ENCODE measurements at places on chromosomes 6 and 20. TPM values are rescaled to one million over a fixed set of nuclear protein-coding genes. Genes with fewer than 3 reads are reported as not detected.

GRCh38 chr6:140049251-140049650 is 674.8 kb upstream of the CITED2 start:
- no peak for DNase-seq

DNA sequence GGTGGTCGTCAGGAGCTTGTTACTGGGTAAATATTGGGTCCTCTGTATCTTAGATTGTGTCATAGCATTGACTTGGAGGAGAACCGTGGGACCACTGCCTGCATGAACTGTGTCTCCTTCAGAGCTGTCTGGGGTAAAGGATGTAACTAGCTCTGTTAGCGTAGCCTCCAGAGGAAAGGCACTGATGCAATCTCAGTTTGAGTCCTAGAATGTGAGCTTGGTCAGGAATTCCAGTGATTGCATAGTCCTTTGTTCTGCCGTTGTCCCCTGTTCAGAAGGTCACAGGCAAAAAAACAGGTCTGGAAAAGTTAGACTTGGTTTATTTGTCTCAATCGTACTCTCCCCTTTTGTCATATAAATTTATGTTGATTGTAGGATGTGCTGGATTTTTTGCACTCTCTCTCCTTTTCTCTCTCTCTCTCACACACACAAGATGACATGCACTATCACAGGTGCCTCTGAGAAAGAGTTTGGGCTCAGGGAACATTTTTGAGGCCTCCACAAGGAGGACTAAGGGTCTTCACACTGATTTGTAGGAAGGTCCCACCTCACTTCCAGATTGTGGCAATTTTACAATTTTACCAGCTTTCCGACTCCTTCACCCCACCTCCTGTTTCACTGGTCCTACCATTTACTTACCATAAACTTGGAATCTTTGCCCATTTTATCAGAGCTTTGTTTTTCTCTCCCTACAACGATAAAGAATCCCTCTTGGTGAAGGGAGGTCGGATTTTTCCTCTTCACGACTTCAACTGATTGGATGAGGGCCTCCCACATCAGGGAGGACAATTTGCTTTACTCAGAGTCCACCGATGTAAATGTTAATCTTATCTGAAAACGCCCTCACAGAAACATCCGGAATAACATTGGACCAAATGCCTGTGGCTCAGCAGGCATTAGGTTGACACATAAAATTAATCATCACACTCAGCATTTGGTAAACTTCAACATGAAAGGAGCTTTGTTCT is 7.0 kb upstream of the DACT2 start:
- peak; percentile 14 for DNase-seq

DNA sequence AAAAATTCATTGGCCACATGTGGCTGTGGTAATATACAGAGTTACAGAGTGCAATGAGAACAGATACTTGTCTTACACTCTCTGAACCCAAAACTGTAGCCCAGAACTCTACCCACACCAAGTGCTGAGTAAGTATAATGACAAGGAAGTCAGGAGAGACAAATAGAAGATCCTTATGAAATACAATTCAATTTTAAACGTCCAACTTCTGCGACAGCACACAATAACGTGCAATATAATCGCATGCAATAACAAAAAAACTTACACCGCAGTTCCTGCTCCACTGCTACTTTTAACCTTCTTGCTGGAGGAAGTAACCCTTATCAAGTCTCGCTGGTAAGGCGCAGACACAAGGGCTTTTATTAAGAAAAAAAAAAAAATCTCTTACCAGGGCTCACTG is 881 bp downstream of the SFT2D1 start:
- no peak for DNase-seq

DNA sequence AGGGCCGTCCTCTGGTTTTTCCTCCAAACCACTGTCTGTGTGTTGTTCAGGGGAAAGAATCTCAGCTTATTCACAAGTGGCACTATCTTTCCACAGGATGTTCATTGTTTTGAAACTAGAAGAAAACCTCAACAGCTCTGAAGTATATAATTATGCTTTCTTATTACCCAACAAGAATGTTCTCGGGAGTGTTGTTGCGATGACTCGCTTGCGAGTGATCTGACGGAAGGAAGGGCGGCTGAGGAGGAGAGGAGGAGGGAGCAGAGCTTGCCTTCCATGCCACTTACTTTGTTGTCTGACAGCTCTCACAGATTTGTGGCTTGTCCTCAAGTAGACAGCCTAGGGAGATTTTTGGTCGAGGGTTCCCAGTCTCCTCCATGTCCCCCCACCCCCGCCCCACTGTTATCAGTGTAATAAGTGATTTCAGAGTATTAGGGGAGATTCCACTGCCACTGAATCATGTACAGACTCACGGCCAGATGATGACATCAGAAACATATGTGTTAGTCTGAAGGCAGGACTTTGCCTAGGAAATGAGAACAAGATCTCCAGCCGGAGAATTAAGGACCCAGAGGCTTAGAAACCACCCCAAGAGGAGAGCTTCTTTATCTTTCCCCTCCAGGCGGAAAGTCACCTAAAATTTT is 80.7 kb upstream of the CCN6 start:
- DNase-seq: peak; percentile 88

DNA sequence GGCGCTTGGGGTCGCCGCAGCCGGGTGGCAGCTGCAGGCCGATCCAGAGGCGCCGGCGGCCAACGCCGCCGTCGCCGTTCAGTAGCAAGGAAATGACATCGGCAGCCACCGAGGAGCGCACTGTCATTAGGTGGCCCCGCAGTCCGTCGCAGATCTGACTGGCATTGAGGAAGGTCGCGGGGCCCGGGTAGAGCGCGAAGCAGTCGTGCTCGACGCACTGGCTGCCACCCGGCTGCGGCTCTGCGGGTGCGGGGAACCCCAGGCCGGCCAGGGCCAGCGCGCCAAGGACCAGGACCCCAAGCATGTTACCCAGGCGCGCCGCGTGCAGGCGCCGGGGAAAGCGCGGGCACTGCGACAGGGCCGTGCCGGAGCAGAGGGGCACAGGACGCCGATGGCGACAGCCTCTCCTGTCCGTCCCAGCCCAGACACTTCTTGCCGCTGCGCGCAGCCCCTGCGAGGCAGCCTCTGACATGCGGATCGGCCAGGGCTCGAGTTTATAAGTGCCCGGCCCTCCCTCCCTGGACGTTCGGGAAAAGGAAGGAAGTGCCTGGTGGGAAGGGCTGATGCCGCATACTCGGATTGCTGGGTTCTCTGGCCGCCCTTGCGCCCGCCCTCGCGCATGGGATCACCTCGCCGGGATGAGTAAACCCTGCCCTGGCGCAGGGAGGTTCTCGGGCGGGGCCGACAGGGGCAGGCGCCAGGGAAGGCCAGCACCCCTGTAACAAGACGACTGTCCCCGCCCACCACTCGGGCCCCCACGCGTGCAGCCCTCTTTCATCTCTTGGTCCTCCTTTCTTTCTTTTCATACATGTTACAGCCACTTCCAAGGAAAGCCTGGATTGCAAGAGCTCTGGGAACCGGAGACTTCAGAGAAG is at the start of gene THBD:
THBD (minus strand) TSS at position 472 of the 875 bp plus-strand sequence; CDS start at position 304, 168 bp downstream.
- DNase-seq: peak; percentile 91

Gene DEK
- 227 TPM for total RNA-seq

Gene MYBL2
- 53.1 TPM for total RNA-seq

Gene LY6G6F
- not detected for total RNA-seq
